Right cardiac atrium (tissue), 5 donors: ENCODE measurements at places on chromosomes 2 and 18. TPM values are rescaled to one million over a fixed set of nuclear protein-coding genes. Genes with fewer than 3 reads are reported as not detected.

The TEX44 gene
- polyA plus RNA-seq: not detected

The FAM228A gene
- polyA plus RNA-seq: 1.5 TPM

The GRHL1 gene
- 0.81 TPM for polyA plus RNA-seq

The PMS1 gene
- polyA plus RNA-seq: 7.3 TPM

The GAD1 gene
- 0.02 TPM for polyA plus RNA-seq

The TTC39C gene
- 2.8 TPM for polyA plus RNA-seq

The ABCG5 gene
- not detected for polyA plus RNA-seq

The CAPN13 gene
- polyA plus RNA-seq: not detected
